ENCODE measurements at places on chromosomes 13 and 19.
A peak's percentile ranks its signal among the peaks of the same experiment; 100 is the strongest.

- no peak for DNase-seq
These were observed 12.9 kb downstream of the FXYD5 start for GRCh38 chr19:35167251-35168119.

GRCh38 chr13:30479154-30479882 is 13.6 kb upstream of the HMGB1 start:
- DNase-seq, result no peak

DNA sequence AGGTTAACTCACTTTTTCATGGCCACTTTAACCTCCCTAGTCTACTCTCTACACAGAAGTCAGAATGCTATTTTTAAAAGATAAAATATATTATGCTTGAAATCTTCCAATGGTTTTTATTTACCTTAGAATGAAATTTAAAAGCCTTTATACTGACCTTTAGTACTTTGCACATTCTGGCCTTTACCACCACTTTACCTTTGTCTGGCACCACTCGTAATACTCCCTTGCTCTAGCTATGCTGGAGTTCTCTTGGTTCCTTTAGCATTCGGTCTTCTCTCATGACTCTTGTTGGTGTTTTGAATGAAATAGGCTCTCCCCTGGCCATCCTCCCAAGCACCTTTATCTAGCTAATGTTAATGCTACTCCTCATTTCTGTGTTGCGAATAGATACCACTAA is 310.8 kb downstream of the GPC5 start:
- DNase-seq, result no peak

DNA sequence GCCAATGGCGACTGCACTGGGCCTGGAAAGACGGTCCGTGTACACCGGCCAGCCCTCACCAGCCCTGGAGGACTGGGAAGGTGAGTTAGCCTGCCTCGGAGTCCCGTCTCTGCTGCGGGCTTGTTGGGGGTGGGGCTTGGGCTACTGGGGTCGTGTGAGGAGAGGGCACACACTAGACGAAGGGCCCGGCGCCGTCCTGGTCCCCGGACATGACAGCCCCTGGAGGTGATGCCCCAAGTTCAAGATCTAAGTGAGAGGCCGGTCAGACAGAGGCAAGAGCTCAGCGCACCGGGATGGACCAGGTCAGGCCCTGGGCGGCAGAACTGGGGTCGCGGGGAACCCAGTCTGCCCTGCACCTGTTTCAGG is 1.6 kb downstream of the CILP2 start:
- no peak for DNase-seq

- DNase-seq, result no peak
These were observed 978.3 kb downstream of the UQCRFS1 start for GRCh38 chr19:28234637-28235036.

DNA sequence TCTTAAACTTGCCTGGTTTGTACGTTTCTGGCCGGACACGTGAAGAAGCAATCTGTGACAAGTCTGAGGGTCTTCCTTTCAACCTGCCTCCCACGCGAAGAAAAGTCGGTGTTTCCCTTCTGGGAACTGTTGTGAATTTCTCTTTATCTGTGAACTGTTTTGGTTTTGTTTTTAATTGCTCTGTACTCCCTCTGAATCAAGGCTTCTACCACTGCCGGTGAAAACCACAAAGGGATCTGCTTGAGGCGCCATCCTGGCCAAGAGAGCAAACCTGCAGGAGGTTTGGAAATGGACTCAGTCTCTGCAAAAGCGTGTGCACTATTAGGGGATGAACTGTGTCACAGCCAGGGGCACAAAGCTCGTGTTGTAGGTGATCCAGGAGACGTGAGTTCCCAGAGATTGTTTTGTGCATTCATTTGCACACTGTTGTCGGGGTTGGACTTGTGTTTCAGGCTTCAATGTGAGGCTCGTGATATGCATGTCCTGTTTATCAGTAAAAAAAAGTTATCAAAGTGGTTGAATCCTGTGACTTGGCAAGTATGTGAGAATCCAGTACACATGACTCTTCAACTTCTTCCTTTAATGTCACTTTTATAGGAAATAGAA is 9.7 kb downstream of the SIGLEC8 start:
- no peak for DNase-seq

DNA sequence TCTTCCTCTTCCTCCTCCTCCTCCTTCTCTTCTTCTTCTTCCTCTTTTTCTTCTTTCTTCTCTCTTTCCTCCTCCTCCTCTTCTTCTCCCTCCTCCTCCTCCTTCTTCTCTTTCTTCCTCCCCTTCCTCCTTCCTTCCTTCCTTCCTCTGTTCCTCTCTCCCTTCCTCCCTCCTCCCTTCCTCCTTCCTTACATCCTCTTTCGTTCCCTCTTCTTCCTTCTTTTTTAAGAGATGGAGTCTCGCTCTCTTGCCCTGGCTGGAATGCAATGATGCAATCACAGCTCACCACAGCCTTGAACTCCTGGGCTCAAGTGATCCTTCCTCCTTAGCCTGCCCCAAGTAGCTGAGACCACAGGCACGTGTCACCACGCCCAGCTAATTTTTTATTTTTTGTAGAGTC is 13.2 kb downstream of the EHD2 start:
- DNase-seq, result no peak

DNA sequence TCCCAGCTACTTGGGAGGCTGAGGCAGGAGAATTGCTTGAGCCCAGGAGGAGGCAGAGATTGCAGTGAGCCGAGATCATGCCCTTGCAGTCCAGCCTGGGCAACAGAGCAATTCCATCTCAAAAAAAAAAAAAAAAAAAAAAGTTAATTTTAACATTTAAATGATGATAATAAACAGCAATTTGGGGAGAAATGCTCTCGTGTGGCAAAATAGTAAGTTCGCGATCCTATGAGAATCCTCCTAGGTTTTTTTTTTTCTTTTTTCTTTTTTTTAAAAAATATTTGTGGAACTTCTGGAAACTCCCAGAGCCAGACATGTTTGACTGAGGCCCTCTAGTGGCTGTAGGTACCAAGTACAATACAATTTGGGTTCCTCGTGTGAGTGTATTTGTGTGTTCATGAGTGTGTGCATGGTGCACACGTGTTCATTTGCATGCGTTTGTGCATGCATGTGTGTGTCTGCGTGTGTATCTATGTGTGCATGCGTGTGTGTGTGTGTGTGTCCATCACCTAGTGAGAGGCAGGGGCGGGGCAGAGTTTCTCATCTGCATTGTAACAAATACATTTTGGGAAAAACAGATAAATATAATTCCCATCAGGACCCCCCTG is 31.2 kb downstream of the TMPRSS9 start:
- peak; percentile 33 for DNase-seq

Data from stimulated activated naive B cell treated with anti-CD40 and anti-IgM and Interleukin-4, amounts not matched to agents 10 μg/mL and 1 μg/mL and 100 μg/mL, for 72 hours (primary cell).